ENCODE measurements at places on chromosomes 2 and 18.

- DNase-seq, result no peak
Measured at GRCh38 chr2:176689711-176690110, 420.5 kb downstream of the MTX2 start.

GRCh38 chr2:119584469-119584868 lies 40.2 kb downstream of the CFAP221 start:
- DNase-seq, result no peak

- no peak for DNase-seq
Measured at GRCh38 chr18:44626807-44627206, 53.9 kb upstream of the SETBP1 start.

DNA sequence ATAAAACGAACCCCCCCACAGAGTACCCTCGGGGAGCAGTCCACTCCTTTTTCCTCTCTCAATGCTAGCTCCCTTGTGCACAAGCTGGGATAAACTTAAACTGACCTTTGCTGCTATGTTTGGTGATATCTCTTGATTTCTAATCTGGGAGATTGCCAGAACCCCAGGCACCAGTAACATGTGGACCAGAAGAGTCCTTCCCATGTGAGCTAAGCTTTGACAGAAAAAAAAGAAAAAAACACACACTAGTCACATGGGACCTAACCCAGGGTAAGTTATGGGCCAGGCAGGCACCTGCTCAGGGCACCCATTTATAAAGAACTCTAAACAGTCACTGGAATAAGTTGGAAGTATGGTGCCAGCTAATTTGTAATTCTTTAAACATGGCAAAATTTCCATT lies 242.6 kb downstream of the EN1 start:
- DNase-seq, result no peak

DNA sequence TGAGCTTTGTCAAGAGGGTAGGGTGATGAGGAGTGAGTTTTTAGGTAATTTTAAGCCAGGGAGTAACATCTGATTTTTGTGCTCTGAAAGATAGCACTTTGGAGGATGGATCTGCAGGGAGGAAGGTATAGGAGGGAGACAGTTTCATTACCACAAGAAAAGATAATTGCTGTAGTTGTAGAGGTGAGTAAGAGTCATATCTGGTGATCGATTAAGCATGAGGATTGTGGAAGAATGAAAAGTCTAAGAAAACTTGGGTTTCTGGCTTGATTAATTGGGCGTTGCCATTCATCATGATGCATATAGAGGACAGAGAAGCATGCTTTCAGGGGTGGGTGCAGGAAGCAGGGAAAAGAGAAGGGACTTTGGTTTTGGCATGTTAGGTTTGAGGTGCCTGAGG lies 18.5 kb downstream of the KCMF1 start:
- no peak for DNase-seq

DNA sequence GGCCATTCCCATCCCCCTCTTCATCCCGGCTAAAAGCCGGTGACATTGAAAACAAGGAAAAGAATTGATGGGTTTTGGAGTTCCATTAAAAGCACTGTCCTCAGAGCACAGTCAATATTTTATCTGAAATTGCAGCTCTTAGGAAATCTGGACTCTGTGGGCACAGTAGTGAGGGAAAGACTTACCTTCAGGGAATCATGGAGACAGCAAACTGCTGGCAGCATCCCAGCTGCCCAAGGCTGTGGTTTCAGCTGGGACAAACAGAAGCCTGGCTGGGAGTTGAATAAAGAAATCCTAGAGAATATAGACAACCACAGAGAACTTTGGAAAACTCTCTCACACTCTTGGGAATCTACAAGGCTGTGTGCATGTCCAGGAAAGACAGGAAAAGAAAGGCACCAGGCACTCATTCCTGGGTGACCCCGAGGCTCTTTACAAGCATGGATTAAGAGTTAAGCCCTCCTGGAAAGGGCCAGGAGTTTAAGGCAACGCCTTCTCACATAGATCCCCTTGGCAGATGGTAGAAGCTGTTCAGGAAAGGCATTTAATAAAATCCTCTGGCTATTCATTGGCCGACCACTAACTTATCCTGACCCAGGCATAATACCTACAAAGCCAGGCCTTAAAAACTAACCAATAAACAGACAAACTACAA lies 255.1 kb downstream of the MYT1L start:
- no peak for DNase-seq

GRCh38 chr18:69330385-69331005 lies 70.2 kb upstream of the DOK6 start:
- DNase-seq, result no peak

GRCh38 chr18:77106331-77106730 lies 26.3 kb downstream of the MBP start:
- DNase-seq, result no peak

DNA sequence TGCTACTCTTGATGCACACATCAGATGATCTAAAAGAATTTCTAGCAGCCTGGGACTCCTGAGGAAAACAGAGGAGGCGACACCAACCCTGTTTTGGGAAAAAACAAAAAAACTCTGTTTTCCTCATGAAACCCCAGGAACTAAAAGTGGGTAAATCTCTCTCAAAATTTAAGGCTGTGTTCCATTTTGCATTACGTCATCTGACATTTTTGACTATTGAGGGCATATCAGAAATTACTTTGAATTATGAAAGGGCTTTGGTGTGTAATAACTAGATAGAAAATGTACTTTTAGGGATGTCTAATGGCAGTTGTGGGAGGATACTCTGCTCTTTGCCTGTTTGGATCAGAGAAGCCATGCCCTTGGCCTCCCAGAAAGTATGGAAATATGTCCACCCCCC lies 963.0 kb downstream of the CNTNAP5 start:
- no peak for DNase-seq

GRCh38 chr2:242085941-242086621 lies 216.6 kb downstream of the RTP5 start:
- no peak for DNase-seq

DNA sequence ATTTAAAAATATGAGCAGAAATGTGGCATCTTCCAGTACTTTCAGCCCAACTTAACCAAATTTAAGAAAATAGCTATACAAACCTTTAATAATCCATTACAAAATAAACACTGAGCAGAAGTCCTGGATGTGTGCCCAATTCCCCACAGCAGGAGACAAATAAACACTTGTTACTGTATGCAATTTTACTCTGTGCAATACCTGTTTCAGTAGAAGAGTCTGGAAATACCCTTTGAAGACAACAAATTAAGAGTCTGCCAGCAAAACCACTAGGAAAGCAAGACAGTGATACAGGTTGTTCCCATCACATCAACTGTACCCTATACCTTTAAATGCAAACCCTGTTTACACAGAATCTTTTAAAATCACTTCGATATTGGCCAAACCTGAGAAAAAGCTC lies 41.4 kb upstream of the RNU4ATAC start:
- no peak for DNase-seq

- no peak for DNase-seq
Measured at GRCh38 chr18:2121224-2121623, 450.1 kb downstream of the METTL4 start.

DNA sequence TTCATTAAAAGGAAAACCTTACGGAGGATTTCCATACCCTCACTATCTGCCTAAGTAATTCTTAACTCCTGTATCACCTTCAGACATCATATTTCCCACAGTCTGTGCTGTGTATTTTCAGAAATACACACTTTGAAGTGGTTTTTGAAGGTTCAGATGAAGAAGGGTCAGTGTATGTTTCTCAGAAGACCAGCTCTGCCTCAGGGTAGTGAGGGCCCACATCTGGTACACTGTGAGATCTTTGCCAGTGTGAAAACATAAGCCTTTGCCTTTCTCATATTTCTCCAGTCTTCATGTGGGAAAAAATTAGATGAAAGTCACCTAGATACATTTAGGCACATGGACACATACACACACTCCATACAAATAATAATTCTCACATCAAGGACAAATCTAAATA lies 408.4 kb downstream of the RIT2 start:
- DNase-seq, result no peak

DNA sequence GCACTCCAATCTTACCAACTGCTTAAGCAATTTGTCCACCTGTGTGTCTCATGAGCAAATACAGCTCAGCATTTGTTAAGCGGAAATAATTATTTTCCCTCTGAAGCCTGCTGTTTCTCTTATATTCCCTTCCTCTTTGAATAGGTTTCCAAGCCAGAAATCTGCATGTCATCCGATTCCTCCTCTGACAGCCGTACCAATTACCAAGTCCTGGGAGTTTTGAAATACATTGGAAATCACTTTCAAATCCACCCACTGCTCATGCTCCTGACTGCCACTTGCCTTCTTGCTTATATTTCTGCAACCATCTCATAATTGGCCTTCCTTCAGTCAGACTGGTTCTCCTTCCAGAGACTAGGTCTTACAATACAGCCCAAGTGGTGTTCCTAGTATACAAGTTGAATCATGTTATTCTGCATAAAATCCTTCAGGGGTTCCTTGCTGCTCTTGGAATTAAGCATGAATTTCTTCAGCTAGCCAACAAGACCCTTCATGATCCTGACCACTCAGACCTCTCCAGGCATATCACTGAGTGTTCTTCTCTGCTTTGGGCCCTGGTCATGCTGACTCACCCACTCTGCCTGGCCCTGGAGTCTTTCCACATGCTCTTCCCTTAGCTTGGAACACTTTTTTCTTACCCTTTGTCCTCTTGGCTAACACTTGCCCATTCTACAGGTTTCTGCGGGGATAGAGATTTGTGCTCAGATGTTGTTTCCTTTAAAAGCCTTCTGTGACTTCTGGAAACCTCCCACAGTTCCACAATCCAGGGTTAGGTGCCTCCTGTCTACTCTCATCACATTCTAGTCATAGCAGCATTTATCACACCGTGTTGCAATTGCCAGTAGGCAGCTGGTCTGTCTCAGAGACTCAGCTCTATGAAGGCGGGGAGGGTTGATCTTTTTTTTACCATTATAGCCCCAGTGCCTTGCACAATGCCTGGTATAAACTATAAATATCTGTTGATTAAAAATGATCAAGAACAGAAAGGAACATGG lies 157.6 kb downstream of the ARL6IP6 start:
- no peak for DNase-seq

GRCh38 chr2:96984300-96984699 lies 2.1 kb downstream of the FAM178B start:
- DNase-seq, result no peak

DNA sequence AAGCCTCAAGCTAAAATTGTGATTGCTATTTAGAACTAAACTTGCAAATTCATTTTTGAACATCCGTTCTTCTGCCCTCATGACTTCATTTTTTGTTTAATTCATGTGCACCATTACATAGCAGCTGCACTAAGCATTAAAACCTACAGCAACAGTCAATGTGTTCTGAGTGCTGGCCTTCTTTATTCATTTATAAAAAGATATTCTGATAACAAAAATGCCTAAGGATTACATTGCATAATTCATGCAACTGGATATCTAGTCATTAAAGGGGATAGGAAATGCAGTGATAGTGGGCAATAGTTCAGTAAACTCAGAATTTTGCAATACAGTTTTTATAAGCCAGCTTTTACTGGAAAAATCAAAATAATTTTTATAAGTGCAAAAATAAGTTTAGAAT lies 294.4 kb upstream of the EPC2 start:
- DNase-seq, result no peak

- DNase-seq, result no peak
Measured at GRCh38 chr2:160380611-160381010, 113.0 kb downstream of the RBMS1 start.

- no peak for DNase-seq
Measured at GRCh38 chr18:10194592-10194991, 259.8 kb upstream of the APCDD1 start.
